Mammary epithelial cell (primary cell): ENCODE measurements at places on chromosomes 12 and 14.

DNA sequence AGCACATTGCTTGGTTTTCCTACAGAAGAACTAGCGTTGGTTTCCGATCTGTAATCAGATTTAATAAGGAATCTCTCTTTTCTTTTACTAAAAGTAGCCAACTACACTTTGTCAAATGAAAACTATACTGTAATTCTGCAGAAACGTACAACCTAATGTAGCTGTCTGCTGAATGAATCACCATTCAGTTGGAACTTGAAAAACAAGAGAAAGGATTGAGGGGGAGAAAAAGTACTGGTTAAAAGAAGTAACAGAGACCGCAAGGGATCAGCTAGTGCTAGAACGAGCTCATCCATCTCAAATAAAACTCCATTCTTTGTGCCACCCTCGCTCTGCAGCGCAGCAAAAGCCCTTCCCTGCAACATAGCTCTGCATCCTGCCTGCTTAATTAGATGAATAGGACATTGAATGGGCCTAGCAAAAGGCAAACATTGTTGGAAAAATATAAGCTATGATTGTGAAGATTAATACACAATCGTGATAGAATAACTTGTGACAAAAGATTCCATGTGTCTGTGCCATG is 2.6 kb downstream of the GARIN2 start:
- DNase-seq = no peak

- no peak for DNase-seq
Measured at GRCh38 chr14:104639471-104639870, 34.9 kb upstream of the TMEM179 start.

- no peak for DNase-seq
Measured at GRCh38 chr14:21921453-21921852, 247.8 kb upstream of the OR4E1 start.

- DNase-seq = no peak
Measured at GRCh38 chr12:84816916-84817695, 95.5 kb downstream of the SLC6A15 start.

GRCh38 chr12:13046964-13047363 is 2.8 kb downstream of the FAM234B start:
- no peak for DNase-seq
